ENCODE measurements at places on chromosomes 1 and 21.

- DNase-seq = no peak
Measured at GRCh38 chr1:77051425-77051824, 167.8 kb downstream of the PIGK start.

DNA sequence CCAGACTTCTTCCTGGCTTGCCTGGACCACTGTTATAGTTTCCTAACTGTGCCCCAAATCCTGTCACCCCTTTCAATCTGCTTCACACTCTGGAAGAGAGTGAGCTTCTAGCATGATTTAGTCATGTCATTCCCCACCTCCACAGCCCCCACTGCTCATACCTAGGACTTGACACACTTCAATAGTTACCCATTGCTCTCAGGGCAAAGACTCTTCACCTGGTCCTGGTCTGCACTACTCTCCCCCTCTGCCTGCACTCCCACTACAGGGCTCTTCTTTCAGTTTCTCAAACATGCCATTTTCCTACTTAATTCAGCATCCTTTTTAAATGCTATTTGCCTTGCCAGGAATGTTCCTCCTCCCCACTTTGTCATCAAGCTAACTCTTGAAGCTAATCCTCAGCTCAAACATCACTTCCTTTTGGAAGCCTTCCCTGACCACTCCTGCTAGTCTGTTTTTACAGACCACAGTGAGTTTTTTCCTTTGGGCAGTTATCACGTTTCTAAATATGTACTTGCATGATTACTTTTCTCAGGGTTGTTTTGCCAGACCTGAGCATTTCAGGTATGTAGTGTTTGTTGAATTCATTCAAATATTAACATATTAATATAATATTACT lies 24.7 kb downstream of the CYP2J2 start:
- DNase-seq = no peak

GRCh38 chr1:196684476-196684875 lies 32.6 kb downstream of the CFH start:
- DNase-seq = no peak

DNA sequence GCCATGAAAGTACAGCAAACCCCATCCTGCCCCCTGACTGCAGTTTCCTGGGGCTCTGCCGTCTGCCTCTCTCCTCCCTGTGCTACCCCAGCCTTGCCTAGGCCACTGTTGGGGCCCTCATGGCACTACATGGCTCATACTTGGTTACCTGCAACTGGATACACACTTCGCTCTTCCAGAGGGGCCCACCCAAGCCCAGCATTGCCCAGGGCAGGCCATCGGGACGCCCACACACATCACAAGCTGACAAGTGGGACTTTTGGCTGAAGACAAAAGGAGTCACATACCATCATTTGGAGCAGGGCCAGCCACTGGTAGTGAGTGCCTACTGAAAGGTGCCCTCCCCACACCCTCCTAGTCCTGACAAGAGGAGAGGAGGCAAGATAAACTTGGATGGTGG lies 82.8 kb downstream of the CD247 start:
- DNase-seq = no peak

DNA sequence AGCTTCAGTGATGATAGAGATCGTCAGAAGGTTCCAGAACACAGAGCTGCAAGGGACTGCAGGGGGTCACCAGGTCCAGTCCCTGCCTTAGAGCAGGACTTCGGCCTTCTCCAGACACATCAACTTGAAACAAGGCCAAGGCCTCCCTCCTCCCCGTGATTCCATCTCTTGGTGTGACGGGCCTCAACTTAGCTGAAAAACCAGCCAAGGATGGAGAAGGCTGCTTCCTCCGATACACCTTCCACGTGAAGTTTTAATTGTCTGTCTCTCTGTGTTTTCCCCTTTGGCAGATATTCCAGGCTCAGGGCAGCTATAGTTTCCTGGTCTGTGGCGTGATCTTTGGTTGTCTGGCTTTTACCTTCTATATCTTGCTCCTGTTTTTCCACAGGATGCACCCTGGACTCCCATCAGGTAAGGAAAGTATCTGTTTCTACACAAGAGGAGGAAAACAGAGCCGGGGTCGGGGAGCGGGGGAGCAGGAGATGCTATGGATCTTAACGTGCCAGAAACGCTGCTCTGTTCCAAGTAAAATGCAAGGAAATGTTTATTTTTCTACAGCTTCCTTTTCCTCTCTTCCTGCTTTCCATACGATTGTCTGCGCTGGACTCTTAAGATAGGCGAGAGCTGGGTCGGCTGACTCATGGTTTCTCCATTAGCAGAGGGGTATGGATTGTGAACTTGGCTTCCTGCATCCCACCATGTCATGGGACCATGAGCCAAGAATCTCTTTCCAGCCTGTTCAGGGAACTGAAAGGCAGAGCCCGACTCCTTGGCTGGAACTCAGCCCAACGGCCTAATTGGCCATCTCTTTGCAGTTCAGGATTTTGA lies 32.8 kb downstream of the ELK4 start:
- DNase-seq = peak; percentile 57

All from DMS79 (cell line).